CD4-positive, alpha-beta T cell treated with Interleukin-12 subunit alpha and Interleukin-12 subunit beta, for 1 hour (primary cell): ENCODE measurements at places on chromosomes 1 and 21.

- no peak for DNase-seq
Observed at GRCh38 chr1:63731117-63732043, 42.4 kb upstream of the ROR1 start.

- no peak for DNase-seq
Observed at GRCh38 chr1:178145605-178146004, 51.7 kb downstream of the RASAL2 start.

DNA sequence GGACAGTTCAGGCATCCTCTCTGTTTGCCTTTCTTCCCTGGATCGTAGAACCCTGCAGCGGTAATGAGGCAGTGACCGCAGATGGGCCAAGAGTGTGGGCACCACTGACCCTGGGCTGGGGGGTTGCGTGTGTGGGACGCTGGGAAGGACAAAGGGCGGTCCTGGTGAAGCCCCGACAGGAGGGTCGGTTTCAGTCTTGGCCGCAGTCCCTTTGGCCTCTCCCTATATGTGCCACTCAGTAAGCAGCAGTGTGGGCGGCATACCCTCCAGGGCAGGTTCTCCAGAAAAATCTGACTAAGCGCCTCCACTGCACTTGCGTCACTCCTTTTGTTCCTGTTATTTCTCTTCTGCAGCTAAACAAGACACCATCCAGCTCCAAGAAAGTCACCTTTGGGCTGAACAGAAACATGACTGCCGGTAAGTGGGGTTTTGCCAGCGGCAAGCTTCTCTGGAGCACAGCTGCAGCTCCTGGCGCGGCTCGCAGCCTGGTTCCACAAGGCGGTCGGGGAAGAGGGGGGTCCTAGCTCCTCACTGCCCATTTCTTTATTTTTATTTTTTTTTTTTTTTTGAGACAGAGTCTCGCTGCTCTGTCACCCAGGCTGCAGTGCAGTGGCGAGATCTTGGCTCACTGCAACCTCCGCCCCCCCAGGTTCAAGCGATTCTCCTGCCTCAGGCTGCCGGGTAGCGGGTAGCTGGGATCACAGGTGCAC, 27.7 kb upstream of the PDXK start:
- DNase-seq, result no peak

DNA sequence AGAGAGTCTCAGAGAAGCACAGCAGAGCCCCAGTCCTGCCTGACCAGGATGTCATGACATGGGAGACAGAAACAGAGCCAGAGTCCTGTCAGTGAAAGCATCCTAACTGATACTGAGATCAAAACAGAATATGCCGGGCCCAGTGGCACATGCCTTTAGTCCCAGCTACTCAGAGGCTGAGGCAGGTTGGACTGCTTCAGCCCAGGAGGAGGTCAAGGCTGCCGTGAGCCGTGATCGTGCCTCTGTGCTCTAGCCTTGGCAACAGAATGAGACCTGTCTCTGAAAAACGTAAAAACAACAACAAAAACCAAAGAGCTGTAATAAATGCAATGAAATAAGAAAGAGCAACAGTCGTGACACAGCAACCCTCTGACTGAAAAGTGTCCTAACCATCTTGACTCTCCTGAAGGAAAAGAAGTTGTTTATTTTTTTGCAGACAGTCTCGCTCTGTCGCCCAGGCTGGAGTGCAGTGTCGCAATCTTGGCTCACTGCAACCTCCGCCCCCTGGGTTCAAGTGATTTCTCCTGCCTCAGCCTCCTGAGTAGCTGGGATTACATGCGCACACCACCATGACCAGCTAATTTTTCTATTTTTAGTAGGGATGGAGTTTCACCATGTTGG, 189.2 kb downstream of the SLC45A1 start:
- no peak for DNase-seq

- no peak for DNase-seq
Observed at GRCh38 chr1:152039886-152040285, 3.1 kb upstream of the S100A11 start.

DNA sequence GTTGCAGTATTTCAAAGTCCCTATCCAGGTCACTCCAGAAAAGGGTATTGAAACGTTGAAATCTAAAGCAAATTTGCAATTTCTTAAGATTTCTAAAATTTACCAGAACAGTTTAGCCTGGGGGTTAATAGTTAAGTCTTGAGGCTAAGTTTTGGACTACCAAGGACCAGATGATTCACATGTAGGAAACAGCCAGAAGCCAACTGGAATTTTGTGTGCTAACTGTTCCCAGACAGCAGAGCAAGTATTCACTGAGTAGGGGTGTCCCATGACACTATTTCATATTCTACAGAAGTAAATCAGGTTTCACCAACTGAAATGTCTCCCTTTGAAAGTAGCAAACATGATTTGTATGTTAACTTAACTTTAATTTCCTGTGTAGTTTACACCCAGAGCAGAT, 11.5 kb upstream of the C1orf105 start:
- DNase-seq, result no peak

DNA sequence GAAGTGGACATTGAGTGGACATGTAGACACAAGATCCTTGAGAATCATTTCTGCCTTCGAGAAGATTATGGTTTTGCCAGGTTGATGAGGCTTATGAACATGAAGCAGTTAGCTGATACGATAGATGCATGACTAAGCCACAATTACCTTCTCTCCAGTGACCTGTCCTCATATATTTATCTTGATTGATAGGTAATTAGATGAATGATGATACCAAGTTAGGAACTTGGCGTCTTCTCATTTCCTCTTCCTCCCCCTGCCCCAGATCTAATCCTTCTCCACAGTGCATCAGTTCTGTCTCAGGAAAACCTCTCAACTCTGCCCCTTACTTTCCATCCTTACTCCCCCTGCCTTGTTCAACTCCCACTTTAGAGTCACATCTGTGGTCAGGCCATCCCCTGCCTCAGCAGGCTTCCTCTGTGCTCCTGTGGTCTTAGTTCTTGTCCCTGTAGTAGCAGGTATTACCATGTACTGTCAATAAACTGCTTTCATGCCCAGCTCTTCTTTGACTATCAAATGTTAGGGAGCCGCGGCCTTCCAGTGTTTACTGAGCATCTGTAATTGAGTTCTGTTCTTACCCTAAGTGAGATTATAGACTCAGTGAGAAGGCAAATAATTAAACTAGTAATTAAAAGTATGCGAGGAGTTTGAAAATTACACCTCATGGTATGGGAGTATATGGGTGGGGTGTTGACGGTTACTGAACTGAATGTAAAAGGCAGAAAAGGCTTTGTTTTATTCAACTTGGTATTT, 5.1 kb downstream of the ST6GALNAC3 start:
- DNase-seq, result no peak

- peak; percentile 83 for DNase-seq
Observed at GRCh38 chr1:206544562-206545257, 37.4 kb downstream of the RASSF5 start.

DNA sequence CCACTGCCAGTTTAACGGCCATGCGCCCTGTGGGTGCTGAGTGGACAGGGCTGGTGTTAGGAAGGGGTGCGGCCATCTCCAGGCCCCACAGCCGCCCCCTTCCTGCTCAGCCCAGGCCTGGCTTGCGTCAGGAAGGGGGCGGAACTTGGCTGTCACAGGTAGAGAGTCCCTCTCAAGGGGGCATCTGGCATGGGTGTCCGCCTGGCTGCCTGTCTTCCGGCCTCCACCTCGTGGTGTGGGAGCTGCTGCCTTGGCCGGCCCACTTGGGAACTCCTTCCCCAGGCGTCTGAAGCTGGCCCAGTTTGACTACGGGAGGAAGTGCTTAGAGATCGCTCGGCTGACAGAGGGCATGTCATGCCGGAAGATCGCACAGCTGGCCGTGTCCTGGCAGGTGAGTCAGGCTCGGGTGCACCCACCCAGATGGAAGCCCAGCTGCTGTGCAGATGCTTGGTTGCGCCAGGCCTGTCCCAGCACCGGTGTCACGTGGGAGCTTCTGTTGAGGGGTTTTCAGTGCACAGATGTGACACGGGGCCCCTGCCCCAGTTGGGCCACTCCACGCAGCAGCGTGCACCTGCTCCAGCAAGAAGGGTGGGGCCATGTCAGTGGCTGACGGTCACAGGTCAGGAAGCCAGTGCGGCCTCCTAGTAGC, 9.1 kb upstream of the ATAD3B start:
- peak; percentile 24 for DNase-seq

GRCh38 chr21:45537111-45537745, 5.0 kb downstream of the SLC19A1 start:
- no peak for DNase-seq

GRCh38 chr1:53549287-53549686, 90.1 kb downstream of the DMRTB1 start:
- no peak for DNase-seq

- peak; percentile 63 for DNase-seq
Observed at GRCh38 chr1:45359882-45360513, 19.8 kb upstream of the MUTYH start.

DNA sequence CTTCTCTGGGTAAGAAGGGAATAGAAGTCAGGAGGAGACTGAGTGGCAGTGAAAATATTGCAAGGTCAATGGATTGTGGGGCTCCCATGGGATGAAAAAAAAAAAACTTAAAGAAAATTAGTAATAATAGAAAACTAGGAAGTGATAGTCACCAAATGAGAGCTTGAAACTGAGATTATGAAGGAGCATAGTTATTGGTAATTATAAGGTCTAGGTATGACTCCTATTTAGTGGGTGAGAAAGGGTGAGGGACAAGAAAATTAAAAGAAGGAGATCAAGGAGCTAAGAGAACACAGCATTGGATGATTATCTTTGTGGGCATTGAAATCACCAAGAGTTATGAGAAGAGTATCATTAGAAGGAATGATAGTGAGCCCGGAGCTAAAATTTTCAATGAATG, 301.4 kb downstream of the TPR start:
- no peak for DNase-seq

- DNase-seq, result no peak
Observed at GRCh38 chr21:34956416-34957316, 92.4 kb downstream of the RUNX1 start.

DNA sequence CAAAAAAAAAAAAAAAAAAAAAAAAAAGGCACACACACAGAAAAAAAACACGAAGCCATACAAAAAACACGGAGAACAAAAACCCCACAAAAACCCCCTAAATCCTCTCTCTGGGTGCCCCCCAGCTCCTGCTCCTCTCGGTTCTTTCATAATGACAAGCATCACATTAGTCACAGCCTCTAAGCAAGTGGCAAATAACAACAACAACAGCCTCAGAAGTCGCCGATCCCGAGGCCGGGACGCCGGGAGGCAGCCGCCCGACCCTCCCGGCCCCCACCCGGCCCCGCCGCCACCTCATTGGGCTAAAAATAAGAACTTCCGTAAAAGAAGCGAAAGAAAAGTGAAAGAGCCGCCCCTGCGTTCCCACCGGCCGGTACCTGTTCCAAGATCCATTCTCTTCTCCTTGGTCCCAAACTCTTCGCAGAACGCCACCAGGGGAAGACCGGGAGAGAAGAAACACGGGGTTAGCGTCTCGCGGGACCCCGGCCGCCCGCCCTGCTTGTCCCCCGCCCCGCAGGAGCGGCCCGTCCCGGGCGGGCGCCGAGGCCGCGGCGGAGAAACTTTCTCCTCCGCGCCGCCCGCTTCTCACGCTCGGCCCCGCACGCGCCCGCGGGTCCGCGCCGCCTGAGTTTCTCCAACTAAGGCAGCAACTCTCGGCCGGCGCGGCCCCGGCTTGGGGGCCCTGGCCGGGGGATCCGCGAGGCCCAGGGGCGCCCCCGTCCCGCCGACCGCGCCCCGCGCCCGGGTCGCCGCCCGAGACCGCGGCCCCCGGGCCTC, 102.8 kb downstream of the CASZ1 start:
- peak; percentile 74 for DNase-seq

DNA sequence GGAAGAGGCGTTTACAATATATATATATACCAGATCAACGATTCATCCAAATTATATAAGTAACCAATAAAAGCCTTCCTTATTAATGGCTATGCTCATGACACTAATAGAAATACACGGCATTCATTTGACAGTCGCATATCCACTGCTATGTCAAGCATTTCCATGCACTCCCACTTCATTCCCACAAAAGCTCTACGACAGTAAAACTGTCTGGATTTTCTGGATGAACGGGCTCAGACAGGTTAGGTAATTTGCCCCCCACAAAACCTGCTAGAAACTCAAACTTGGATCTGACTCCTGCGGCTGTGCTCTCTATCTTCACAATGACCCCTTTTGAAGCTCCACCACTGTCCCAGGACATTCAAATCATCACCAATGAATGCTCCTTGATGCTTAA, 11.4 kb downstream of the DNAJC11 start:
- DNase-seq, result no peak

- no peak for DNase-seq
Observed at GRCh38 chr1:30745156-30745833, 12.3 kb downstream of the LAPTM5 start.

GRCh38 chr21:42460391-42461184, 35.4 kb downstream of the RSPH1 start:
- peak; percentile 64 for DNase-seq

GRCh38 chr1:225508538-225509375, 80.9 kb upstream of the LBR start:
- DNase-seq, result no peak

- DNase-seq, result no peak
Observed at GRCh38 chr1:230517326-230517725, 91.2 kb upstream of the PGBD5 start.

GRCh38 chr1:202835548-202836072, 24.9 kb downstream of the PCAT6 start:
- DNase-seq, result peak; percentile 51

- DNase-seq, result no peak
Observed at GRCh38 chr1:212587016-212587887, 21.3 kb upstream of the ATF3 start.

DNA sequence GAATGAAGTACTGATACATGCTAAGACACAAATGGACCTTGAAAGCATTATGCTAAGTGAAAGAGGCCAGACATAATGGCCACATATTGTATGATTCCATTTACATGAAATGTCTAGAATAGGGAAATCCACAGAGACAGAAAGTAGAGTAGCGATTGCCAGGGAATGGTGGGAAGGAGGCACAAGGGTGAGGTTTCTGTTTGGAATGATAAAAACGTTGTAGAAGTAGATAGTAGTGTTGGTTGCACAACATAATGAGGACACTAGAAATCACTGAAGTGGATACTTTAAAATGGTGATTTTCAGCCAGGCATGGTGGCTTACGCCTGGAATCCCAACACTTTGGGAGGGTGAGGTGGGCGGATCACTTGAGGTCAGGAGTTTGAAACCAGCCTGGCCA, 97.6 kb upstream of the VANGL1 start:
- no peak for DNase-seq

GRCh38 chr1:66353257-66353656, 180.7 kb upstream of the SGIP1 start:
- no peak for DNase-seq

GRCh38 chr21:42704861-42705260, 51.4 kb downstream of the PDE9A start:
- no peak for DNase-seq

- no peak for DNase-seq
Observed at GRCh38 chr1:159898527-159898926, 1.4 kb downstream of the CFAP45 start.

DNA sequence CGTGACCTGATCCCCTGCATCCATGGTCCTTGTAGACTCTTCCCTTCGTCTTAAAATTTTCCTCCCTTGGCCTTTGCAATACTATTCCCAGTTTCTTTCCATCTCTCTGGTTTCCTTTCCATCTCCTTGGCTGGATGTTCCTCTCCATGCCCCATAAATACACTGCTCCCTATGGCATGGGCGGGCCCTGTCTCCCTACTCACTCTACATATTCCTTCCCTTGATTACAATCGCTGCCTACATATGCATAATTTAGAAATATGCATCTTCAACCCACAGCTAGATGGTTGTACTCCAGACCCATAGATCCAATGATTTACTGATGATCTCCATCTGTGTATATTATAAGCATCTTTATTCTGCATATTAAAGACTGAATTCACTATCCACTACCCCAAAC, 405.0 kb downstream of the NTNG1 start:
- DNase-seq, result no peak
